Left lung (tissue), 14 donors: ENCODE measurements at places on chromosomes 3 and 15. TPM values are rescaled to one million over a fixed set of nuclear protein-coding genes. Genes with fewer than 3 reads are reported as not detected.

GRCh38 chr15:26081758-26082220, 218.7 kb upstream of the ATP10A start:
- DNase-seq, result no peak

DNA sequence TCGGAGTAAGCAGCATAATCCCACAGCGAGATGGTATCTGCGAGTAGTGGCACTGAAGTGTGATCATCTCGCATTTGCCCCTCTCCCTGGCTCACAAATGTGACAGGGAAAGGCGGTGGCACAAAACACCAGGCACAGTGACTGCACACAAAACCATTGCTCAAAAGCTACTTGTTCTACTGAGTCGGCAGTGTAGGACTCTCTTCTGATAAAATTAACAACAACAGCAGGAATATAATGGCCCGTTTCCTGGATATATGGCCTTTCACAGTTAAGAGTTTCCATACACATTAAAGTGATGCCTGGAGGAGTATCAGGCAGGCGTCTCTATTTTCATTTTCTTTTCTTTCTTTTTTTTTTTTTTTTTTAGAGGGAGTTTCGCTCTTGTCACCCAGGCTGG, 69.0 kb downstream of the MYO1E start:
- DNase-seq, result no peak

DNA sequence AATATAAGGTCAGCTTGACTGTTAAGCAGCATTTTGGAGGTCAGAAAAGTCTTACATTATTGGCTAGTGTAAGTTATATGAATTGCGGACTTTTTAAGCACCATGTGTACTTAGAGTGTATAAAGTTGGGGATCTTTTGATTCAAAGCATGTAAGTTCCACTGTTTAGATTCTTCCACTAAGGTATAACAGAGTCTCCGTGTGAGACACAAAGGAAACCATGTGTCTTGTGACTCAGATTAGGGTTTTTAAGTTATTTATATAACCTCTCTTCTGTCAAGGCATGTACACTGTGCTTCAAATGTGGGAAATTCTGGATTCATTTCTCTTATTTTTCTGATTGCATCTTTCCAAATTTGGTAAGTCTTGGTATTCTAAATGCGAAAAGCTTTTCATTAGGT, 143.5 kb upstream of the SOX2 start:
- no peak for DNase-seq

DNA sequence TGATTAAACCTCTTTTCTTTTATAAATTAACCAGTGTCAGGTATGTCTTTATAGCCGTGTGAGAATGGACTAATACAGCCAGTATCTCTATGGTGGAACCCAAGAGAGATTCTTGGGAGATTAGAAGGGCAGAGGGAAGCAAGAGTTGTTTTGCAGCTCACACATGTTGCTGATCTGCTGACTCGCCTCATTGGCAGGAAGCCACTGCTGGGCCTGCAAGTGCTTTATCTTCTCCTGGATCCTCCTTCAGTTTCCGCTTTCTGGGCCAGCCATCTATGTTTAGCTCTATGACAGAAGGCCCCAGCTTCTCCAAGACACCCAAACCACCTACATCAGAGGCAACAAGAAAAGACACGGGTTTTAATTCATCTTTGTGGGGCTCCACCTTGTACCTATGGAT, 23.4 kb upstream of the GALNT15 start:
- no peak for DNase-seq

- peak; percentile 86 for DNase-seq
Measured at GRCh38 chr3:60594025-60594424, 657.2 kb downstream of the FHIT start.

DNA sequence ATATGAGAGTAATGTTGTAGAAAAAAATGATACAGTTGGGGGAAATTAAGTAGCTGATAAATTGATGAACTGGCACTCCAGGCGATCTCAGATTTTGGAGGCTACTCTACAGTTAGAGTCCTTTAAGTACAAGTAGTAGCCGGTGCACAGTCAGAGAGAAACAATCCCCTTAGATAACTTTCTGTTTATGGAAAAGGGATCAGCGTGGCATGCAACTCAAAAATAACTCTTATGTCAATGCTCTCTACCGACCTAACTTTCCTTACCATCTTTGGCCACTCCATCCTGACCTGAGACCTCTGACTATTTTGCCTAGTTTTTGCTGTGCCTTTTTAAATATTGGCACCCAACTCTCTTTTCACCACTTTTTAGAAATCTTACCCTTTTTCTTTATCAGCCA, 299.6 kb downstream of the UNC13C start:
- DNase-seq, result no peak

DNA sequence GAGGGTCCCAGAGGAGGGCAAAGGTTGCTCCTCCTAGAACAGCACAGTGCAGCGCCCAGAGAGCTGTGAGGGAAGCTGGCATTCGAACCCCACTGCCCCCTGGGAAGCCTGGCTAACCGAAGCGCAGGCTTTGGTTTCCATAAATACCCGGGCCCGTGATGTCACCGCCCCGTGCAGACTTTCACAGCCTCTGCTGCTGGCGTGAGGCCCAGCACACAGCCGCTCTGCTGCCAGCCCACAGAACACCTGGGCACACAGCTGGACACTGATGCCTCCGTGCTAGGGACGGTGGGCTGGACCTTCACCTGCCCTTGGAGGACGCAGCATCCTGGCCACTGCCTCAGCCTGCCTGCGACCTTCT, 1.0 kb downstream of the IQSEC1 start:
- DNase-seq, result no peak

GRCh38 chr3:87267953-87268645, 8.3 kb downstream of the POU1F1 start:
- no peak for DNase-seq

- DNase-seq, result no peak
Measured at GRCh38 chr3:57948080-57948671, 60.0 kb upstream of the FLNB start.

DNA sequence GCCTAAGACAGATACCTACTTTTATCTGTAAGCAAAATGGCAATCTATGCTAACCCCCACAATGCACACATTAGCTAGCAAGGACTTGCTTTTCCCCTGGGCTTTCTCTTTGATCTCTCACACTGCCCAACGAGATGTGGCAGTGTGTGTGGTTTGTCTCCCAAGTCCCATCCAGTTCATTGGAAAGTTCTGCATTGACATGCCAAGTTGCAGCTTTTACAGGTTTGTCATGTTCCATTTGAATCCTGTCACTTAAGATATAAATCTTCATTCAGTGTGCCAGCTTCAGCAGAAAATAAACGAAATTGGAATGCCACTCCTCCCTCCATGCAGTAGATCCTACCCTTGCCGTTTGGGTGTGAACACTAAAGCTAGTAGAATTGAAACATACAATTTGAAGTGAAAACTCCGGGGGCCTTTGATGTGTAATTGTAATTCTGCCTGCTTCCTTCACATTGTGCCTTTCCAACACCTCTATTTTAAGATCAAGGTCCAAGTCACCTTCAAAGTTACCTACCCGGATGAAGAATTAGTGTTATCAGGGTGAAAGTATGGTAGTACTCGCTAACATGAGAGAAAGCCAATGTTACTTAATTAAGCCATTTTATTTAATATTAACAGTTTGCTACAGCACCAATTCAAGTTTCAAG, 130.9 kb upstream of the BHLHE40 start:
- DNase-seq, result no peak

DNA sequence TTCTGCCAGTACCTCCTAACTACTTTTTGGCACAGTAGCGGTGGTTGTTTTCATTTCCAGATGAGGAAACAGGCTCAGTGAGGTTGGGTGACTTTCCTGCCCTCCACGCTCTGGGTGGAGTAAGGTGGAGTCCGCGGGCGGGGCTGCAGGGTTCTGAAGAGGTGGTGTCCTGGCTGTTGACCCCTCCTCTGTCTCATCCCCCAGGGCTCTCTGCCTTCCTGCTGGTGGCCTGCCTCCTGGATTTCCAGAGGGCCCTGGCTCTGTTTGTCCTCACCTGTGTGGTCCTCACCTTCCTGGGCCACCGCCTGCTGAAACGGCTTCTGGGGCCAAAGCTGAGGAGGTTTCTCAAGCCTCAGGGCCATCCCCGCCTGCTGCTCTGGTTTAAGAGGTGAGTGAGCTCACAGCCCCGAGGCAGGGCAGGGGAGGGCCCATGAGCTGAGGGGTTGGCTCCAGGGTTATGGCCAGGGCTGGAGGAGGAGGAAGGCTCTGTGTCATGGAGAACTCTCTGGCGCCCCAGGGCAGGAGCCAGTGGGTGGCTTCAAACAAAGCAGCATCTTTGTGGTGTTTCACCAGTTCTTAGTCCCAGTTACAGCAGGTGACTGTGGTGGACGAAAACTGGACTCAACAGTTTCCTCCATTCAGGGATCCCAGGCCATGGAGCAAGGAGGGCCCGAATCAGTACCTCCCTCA, 10.4 kb downstream of the SLC28A1 start:
- no peak for DNase-seq

DNA sequence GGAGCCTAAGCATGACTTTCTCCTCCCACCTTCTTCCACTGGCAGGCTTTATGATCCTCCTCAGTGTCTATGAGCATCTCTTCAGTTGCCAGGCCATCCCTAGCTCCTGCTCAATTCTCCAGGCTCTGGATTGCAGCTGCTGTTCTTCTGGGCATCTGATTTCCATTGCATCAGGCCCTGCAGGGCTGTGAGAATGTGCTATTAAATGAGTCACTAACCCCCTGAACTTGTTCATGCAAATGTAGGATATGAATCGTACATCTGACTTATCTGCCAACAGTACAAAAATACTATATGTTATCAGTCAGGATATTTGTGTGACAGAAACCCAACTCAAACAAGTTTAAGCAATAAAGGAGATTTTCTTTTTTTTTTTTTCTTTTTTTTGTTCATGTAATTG, 11.9 kb downstream of the GPR176 start:
- no peak for DNase-seq

DNA sequence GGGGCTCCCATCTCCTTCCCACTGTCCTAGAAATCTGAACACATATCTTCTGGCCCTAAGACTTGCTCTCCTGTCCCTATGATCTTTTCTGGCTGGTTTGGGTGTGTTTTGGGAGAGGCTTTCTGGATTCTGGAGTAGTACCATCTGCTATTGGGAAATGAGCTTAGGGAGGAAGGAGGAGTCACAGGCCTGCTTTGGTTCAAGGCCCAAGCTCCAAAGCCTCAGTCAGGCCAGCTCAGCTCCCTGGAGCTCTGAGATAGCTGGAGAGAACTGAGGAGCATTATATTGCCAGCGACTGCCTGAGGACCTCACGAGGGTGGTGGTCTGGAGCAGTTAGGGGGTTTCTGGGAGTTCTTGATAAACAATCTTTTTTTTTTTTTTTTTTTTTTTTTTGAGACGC, 18.7 kb downstream of the RASGRF1 start:
- DNase-seq, result peak; percentile 4

DNA sequence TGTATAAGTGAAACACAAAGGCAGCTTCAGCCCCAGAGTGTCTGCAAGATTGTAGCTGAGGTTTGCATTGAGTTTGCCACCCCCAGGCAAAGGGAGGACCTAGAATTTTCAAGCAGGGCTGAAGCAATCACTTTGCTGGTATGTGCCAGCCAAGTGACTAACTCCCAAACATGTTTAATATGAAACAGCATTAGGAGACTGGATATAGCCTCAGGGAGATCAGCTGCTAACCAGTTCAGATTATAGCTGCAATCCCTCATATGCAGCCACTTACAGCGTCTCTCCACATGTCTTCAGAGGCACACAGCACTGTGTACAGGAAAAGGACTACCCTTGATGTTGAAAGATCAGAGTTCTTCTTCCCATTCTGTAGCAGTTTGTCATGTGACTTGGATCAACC, 38.4 kb upstream of the PPP2R3A start:
- no peak for DNase-seq

DNA sequence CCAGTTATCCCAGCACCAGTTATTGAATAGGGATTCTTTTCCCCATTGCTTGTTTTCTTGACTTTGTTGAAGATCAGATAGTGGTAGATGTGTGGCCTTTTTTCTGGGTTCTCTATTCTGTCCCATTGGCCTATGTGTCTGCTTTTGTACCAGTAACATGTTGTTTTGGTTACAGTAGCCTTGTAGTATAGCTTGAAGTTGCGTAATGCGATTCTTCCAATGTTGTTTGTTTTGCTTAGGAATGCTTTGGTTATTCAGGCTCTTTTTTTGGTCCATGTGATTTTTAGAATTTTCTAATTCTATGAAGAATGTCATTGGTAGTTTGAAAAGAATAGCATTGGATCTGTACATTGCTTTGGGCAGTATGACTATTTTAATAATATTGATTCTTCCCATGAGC, 94.3 kb upstream of the CHMP2B start:
- DNase-seq, result no peak

GRCh38 chr15:31353931-31354330, 27.3 kb downstream of the KLF13 start:
- no peak for DNase-seq

DNA sequence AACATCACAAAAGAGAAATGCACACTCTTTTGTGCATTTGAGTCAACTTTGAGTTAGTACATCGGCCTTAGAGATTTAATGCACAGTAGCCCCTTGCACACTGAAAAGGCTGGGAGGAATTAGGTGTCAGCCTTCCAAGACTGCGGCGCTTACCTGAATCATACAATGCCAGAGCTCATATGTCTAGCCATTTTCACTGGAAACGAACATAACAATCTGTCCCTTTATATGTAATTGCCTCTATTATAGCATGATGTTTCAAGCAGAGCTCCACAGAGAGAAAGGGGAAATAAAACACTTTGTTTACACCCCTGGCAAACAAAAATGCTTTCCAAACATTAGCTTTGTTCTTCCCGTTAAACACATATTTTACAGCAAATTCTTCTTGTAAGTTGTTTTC, 315.7 kb upstream of the SLCO3A1 start:
- no peak for DNase-seq

DNA sequence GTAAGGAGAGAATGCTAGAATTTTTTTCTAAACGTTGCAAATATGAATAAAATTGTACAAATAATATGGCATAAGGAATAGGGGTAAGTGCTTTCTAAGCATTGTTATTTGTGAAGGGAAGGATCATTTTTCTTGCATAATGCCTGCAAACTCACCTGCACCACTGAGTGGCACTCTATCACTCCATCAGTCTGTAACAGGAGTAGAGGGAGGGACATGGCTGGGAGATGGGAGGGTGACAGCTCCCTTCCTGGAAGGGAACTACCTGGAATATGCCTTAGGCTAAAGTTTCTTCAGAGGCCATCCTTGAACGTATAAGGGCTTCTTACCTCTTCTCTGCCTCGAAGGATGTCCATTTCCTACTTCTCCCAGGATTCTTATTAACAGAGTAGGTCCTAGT, 3.0 kb downstream of the NAALADL2 start:
- peak; percentile 32 for DNase-seq

DNA sequence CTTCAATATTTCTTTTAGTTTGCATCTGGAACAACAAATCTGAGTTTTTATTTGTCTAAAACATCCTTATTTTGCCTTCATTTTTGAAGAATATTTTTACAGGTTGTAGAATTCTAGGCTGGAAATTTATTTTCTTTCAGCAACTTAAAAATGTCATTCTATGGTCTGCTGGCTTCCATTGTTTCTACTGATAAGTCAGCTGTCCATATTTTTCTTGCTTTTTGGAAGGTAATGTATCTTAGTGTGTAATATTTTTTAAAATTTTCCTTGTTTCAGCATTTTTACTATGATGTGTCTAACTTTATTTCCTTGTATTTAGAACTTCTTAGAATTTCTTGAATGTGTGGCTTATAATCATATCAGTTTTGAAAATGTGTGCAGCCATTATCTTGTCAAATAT, 37.0 kb downstream of the SEMA6D start:
- no peak for DNase-seq

The ZPLD1 gene
- not detected for polyA plus RNA-seq

The NANOGP8 gene
- polyA plus RNA-seq, result not detected

The THAP10 gene
- polyA plus RNA-seq, result 6.5 TPM

The P2RY12 gene
- 0.69 TPM for polyA plus RNA-seq

The ITGA11 gene
- polyA plus RNA-seq, result 1.5 TPM

The SLC12A1 gene
- 0.82 TPM for polyA plus RNA-seq

The ST8SIA2 gene
- polyA plus RNA-seq, result 5.0 TPM

The SLC6A1 gene
- 7.2 TPM for polyA plus RNA-seq
